ENCODE measurements at places on chromosomes 1 and 21.

DNA sequence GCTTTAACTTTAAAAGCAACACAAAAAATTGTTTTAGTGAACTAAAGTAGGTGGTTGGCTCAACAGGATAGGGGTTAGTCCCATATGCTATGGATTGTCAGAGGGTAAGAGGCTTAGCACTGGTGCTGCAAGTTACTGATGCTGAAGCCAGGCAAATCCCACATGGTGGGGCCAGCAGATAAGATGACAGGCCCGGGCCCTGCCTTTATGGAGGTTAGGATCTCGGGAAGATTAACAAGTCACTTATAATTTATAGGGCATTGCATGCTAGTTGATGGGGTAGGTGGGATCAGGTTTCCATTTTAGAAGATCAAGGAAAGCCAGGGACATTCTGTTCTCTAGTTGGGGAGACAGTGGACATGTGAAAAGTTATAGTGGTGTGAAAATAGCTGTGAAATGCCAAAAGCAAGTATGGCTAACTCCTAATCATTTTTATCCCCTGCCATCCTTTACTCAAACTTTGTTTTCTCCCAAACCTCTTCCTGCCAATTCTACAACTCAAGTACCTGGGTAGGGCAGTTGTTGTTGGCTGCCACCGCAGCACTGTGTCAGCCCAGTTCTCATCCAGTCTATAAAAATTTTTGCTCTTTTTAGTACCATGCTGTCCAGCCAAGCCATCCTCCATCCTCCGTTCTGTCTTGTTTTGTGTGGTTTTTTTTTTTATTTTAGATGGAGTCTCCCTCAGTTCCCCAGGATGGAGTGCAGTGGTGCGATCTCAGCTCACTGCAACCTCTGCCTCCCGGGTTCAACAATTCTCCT, 10.3 kb downstream of the CHAF1B start:
- DNase-seq, result no peak

DNA sequence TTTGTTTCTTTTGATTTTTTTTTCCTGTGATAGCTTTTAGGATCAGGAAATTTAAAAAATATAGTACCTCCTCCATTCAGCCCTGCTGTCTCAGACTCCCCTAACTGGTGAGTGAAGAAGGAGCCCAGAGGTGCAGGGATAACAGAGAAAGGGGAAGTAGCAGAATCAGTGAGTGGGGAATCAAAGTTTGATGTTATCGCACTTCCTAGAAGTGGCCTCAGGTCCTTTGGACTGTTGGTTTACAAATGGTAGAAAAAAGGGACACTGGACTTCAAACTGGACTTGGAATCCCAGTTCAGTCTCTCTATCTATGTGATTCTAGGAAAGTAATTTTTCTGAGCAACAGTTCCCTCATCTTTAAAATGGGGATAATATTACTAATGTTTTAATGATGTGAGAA, 99.5 kb downstream of the FGGY start:
- DNase-seq, result no peak

DNA sequence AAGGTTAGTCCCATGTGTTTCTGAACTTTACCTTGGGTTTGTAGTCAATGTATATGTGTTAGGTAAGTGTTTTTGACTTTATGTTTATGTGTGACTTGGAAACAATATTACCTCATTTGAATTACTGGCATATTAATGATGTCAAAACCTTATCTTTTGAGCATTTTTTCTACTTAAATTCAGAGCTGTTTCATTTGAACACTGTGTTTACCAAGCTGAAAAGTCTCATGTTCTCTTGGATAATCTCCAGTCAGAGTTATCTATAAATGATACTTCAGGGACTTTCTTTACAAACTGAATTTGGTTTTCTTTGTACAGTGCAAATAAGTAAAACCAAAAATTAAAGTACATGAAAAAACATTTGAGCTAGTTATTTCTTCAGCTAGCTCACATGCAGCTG, 30.0 kb downstream of the ADAMTS1 start:
- no peak for DNase-seq

DNA sequence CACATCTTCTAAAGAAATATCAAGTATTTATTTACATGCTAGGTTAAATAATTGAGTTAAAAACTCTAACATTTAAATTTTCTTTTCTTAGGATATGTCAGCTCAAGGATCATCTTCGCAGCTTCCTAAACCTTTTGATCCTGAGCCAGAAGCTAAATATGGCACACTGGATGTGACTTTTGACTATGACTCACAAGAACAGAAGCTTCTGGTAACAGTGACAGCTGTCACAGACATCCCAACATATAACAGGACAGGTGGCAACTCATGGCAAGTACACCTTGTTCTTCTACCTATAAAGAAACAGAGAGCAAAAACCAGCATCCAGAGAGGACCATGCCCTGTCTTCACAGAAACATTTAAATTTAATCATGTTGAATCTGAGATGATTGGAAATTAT, 132.7 kb upstream of the SERTAD4 start:
- DNase-seq, result no peak
